T-helper 17 cell (primary cell): ENCODE measurements at places on chromosomes 5 and 9. TPM values are rescaled to one million over a fixed set of nuclear protein-coding genes. Genes with fewer than 3 reads are reported as not detected.

DNA sequence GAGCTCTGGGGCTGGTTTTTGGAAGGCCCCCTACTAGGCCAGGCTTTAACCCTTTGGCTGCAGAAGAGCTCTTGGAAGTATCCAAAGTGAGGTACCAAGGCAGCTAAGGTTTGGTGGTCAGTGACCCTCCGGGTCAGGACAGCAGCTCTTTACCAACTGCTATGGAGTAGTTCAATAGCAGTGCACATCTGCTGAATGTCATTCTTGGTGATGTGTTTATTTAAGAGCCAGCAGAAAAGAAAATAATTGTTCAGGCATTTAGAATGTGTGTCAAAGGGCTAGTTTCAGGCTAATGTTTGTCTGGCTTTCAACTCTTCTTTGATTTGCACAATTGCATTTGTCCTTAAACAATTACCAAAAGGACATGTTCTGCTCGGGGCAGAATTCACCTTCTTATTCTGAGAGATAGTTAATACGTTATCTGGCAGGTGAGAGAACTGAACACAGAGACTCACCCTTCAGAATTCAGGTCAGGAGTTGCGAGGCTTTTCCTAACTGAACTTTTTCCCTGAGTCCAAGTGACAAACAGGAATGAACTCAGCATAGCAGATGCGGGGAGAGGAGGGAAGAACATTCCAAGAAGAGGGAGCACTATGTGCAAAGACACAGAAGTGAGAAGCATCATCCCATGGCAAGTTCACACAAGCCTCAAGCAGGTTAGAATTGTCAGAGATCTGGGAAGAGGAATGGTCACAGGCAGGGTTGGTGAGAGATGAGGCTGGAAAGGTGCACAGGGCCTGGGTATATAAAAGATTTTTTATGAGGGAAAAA lies 556.7 kb upstream of the TLE4 start:
- no peak for DNase-seq

DNA sequence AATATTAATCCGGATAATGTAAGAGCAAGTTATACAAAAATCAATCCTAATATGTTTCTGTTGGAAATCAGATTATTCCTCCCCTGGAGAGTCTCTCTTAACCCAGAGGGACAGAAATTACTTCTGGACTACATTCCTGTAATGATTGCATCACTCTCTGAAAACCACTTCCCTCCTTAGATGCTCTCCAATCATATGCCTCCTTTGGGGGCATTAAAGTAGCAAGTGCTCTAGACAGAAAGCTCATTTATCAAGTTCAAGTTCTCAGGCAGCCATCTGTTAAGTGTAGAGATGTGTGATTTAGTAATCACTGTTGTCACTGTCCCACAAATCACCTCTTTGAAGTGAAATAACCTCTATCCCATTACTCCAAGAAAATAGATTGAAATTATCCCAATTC lies 247.1 kb downstream of the SLCO4C1 start:
- no peak for DNase-seq

TMEM174 gene
- total RNA-seq: not detected

CFAP157 gene
- not detected for total RNA-seq

TRIM23 gene
- total RNA-seq: 18.4 TPM

LARP1 gene
- total RNA-seq: 125 TPM

GRCh38 chr5:52869391-52869790 lies 81.7 kb downstream of the ITGA1 start:
- no peak for DNase-seq

PCDHGB1 gene
- 0.13 TPM for total RNA-seq

DOCK8 gene
- total RNA-seq: 187 TPM

- no peak for DNase-seq
Measured at GRCh38 chr5:88954511-88954910, 71.5 kb upstream of the MEF2C start.

DNA sequence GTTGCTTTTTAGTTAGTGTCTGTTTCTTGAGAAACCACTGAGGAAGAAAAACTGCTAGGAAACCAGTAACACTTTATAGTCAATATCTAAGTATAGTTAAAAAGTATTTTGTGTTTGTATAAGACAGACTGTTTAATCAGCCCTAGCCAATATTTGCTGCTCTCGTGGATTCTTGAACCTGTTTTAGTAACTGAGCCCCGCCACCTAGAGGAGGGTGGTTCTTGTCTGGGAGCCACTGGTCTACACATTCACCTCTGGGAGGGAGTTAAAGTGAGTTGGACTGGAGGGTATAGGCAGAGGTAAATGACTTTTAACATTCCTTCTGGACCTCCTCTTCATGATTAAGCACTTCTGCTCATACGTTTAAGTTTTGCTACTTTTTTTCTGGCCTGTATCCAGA lies 117.2 kb downstream of the SPATA31D1 start:
- no peak for DNase-seq

- DNase-seq: no peak
Measured at GRCh38 chr5:88060194-88060593, 208.5 kb downstream of the TMEM161B start.

DNA sequence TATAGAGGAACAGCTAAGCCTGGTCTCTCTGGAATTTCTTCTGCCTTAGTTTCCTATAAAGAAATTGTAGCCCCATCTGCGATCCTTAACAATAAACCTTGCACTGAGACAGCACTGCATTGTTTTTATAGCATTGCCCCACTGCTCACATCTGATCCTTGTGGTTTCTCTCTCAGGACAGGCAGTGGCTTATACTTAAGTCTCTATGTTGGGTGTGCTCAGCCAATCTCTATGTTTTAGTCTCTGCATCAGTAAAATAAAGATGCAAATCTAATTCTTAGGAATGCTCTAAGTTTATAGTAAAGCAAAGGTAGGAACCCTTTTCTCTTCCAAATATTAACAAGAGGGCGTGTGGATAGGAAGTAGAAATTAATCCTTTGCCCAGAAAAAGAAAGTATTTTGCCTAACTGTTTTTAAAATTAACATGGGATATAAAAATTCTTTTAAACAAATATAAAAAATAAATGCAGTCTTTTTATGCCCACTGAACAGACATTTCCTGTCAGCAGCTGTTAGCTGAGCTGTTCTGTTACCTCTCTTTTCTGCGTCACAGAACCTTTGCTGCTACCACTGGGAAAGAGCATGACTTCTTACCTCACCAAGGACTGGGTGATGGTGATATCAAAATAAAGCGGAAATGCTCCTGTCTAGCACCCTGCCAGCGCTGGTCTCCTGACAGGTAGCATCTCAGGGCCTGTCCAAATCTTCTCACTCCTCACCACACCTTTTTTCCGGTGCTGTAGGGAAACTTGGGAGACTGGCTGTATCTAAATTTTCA lies 29.5 kb downstream of the MRPS27 start:
- DNase-seq: no peak

CATSPER3 gene
- 0.50 TPM for total RNA-seq

STXBP1 gene
- total RNA-seq: 8.4 TPM

DNA sequence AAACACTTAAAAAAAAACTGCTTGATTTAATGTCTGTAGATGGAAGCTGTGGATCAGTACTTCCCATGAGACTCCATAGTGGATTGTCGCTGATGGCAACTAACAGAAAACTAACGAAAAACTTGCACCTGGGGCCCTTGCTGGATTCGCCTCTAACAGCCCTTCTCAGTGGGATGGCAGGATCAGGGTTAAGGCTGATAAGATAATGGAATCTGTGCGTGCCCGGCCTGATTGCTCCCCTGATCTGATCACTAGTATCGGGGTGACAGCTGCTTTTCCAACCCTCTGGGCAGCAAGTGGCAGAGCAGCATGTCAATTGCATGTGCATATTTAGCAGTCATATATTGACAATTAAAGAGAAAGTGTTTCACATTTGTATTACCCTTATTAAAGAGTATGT lies 185.8 kb upstream of the ELAVL2 start:
- DNase-seq: no peak

DNA sequence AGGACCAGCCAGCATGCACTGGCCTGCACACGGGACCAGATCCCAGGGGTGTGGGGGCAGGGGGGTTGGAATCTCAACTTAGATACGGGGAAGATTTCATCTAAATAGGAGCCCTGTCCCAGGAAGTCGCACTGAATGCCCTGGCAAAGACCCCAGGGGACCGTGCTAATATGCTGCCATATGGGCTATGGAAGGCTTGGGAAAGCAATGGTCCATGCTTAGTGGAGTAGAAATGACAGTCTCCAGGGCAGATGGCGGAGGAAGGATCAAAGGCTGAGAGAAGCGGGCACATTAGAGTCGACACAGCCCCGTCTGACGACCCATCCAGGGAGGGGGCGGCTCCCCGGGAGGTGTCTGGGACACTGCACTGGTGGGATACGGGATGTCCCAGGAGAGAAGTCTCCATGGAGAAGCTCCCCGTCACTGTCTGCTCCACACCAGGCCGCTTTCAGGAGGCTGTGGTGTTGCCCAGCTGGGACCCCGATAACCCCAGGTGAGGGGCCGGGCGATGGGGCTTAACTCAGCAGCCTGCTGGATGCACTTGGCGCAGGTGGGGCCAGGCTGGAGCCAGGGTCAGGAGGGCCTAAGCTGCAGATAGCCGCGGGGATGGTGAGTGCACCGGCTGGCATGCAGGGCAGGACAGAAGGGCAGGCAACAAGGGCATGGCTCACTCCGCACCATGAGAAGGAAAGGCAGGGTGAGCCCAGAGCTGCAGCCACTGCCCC lies 377.7 kb upstream of the IRX1 start:
- DNase-seq: no peak

GRCh38 chr9:7370381-7370780 lies 429.2 kb downstream of the DMAC1 start:
- no peak for DNase-seq

GRK6 gene
- total RNA-seq: 232 TPM
